ENCODE measurements at places on chromosomes 3 and 15. TPM values are rescaled to one million over a fixed set of nuclear protein-coding genes. Genes with fewer than 3 reads are reported as not detected.

The LINGO1 gene
- 30.5 TPM for total RNA-seq

The TMC3 gene
- not detected for total RNA-seq

The CERS3 gene
- 0.18 TPM for total RNA-seq

The TIMP4 gene
- total RNA-seq = 54.5 TPM

The ACAN gene
- 0.09 TPM for total RNA-seq

The CHRNA5 gene
- total RNA-seq = 1.4 TPM

GRCh38 chr3:105093371-105094252, 273.1 kb upstream of the ALCAM start:
- no peak for DNase-seq

DNA sequence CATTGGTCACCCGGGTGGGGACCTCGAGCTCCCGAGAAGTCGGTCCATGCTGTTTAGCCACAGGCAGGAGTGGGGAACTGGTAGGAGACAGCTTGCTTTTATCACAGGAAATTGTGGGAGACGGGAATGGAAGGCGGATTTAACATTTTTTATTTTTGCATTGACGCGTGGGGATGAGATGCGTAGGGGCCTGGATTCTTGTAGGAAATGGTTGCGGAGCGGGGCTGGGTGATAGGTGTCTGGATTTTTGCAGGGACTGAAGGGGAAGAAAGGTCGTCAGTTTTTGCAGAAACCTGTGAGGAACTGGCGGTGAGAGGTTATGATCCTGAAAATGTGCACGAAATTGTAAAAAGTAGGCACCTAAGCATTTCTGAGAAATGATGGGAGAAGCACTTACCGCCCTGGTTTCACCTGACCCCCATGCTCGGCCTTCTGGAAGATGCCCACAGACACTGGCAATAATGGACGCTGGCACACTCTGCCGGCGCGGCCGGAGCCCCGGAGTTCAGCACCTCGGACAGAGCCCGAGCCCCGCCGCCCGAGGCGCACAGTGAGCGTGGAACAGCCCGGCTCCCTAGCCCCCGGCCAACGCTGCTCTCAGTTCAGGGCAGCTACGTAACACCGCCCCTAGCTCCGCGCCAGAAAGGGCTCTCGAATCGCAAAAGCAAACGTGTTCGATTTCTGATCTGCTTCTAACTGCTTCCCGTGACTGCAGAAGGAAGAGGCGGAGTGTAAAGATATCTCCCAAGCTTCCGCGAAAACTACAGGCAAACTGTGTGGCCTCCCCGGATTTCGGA, 928 bp downstream of the ANKRD34C start:
- DNase-seq = peak; percentile 48

GRCh38 chr15:52642386-52643361, 36.5 kb downstream of the ATOSA start:
- no peak for DNase-seq

DNA sequence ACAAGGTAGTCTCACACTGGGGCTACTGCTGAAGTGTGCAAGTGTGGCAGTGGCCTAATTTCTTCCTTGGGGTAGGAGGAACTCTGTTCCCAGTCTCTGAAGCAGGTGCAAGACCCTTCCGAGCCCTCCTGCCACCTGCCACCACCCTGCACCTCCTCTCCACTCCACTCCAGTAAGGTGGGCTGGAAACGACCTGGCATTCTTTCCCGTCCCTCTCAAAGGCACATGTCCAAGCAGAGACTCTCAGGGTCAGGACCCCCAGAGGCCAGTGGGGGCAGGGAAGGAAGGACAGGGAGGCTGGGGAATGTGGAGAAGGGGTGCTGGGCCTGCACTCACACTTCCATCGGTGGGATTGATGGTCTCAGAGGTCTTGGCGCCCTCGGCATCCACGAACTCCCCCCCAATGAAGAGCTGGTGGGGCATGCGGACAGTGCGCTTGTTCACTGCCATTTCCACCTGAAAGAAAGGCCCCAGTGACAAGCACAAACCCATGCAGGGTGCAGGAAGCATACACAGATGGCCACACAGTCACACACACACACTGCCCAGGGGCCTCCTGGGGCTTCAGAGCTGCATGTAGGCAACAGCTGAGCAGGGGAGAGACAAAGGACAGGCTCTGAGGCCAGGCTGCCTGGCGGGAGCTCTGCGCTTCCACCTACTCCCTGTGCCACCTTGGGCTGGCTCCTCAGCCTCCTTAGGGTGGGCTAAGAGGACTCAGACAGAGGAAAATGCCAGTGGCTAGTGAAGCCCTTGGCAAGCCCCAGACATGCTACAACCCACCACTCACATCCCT, 43.8 kb downstream of the ALDH1L1 start:
- peak; percentile 9 for DNase-seq

- no peak for DNase-seq
These were observed 211.1 kb upstream of the GADL1 start for GRCh38 chr3:31105438-31106077.

GRCh38 chr15:67999320-68000100, 54.6 kb upstream of the PIAS1 start:
- DNase-seq = no peak

- no peak for DNase-seq
These were observed 30.5 kb upstream of the TIPARP start for GRCh38 chr3:156643729-156644389.

GRCh38 chr3:190762801-190763200, 99.7 kb downstream of the GMNC start:
- DNase-seq = no peak

GRCh38 chr3:59818033-59818918, 768.5 kb upstream of the CFAP20DC start:
- peak; percentile 89 for DNase-seq

- no peak for DNase-seq
These were observed 124.4 kb upstream of the GAP43 start for GRCh38 chr3:115498898-115499297.

DNA sequence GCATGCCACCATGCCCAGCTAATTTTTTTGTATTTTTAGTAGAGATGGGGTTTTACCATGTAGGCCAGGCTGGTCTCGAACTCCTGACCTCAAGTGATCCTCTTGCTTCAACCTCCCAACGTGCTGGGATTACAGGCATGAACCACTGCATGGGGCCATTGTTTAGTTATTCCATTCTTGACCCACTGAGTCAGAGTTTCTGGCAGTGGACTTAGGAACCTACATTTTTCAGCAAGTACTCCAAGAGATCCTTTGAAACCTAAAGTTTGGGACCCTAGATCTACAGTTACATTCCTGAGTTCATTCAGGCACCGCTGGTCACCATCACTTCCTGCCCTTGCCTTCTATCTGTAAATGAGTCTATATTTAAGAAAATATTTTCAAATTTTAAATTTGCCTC, 1.4 kb upstream of the TNFSF10 start:
- no peak for DNase-seq

- no peak for DNase-seq
These were observed 218.9 kb downstream of the PDZRN3 start for GRCh38 chr3:73405853-73406252.

DNA sequence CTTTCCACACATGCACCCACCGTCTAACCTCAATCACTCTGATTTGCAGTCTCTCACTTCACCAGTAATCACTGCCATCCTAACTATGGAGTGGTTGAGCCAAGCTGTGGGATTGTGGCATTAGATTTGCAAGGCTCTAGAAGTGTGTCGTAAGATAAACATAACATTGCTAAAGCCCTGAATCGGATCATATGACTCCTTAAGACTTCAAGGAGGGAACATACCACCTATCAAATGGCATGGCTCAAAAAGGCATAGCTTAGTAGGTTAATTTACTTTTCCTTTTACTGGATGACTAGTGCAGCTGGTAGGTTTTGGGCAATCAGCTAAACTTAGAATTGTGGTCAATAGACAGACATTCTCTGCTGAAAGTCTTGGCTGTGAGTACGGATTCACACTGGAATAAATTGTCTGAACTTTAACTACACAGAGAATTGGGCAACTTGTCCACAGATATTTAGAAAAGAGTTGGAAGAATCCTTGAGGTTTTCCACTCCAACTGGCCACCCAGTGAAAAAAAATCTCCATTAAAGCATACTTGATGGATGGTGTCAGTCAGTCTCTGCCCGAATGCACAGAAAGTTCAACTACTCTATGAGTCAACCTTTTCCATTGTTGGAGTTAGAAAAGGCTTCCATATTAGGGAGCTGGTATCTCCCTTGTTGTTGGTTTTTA, 476.7 kb upstream of the CBLB start:
- DNase-seq = no peak

DNA sequence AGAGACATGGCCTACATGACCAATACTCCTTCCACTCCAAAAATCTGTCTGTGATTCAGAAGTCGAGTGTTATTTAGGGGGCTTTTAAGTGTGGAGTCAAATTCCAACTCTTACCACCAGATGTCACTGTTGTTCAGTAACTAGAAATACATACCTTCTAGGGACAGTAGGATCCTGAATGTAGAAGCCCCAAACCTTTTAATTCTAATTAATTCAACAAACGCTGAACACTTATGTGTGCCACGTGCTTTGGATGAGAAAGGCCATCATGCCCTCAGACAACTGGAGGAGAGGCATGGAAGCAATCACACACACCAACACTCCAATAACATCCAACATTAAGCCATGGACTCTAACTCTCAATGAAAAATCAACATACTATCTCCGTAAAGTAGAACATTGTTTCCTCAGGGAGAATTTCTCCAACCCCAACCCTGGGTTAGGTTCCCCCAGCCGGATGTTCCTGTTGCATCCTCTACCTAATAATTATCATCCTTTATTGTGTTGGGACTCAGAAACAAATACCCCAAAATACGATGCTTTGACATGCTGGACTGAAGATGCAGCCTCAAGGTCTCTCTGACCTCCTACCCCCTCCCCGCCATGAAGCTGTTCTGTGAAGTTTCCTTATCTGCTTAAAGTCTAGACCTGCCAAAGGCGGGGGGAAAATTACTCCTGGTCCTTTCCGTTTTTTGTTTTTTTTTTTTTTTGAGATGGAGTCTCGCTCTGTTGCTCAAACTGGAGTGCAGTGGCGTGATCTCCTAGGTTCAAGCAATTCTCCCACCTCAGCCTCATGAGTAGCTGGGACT, 8.0 kb upstream of the CCDC13 start:
- no peak for DNase-seq

GRCh38 chr3:121295452-121295851, 250.3 kb downstream of the POLQ start:
- DNase-seq = no peak

DNA sequence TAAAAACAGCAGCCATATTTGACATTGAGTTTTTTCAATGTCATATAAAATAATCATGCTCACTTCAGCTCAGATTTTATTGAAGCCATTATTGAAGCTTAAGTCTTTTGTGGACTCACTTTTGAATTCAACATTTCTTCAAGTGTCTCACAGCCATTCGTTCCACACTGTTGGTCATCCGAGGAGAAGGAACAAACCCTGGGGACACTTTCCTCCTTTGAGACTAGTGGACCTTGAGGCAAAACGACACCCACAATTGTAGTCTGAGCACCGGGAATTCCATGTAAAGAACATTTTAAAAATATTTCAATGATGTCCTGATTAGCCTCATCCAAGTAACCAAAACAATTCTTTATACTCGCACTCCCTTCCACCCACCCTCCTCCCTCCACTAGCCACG, 174.7 kb downstream of the CD47 start:
- DNase-seq = no peak

DNA sequence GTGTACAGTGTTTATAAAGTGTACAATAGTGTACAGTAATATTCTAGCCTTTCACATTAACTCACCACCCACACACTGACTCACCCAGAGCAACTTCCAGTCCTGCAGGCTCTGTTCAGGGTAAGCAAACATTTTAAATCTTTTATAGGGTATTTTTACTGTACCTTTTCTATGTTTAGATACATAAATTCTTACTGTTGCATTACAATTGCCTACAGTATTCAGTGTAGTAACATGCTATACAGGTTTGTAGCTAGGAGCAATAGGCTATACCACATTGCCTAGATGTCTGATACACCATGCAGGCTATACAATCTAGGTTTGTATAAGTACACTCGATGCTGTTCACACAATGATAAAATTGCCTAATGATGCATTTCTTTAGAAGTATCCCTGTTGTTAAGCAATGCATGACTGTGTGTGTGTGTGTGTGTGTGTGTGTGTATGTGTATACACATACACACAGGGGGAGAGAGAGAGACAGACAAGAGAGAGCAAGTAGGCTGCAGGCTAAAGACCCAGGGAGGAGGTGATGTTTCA, 72.5 kb upstream of the PRR23C start:
- DNase-seq = no peak

All from left cardiac atrium (tissue), 4 donors.